ENCODE measurements at places on chromosomes 2 and 18.

DNA sequence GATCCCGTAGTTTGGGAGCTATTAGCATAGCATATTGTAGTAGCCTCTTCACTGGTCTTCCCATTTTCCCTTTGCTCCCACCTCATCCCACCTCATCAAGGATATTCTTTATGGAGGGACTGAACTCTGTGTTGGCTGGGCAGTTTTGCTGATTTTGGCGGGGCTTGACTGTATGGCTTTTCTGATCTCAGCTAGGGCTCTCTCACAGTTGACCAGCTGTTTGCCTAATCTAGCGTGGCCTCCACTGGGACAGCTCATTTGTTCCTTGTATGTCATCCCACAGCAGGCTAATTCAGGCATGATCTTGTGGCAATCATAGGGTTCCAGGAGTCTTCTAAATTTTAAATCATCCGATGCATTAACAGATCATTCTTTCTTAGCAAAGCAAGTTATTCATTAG lies 30.2 kb upstream of the MTX2 start:
- no peak for DNase-seq

GRCh38 chr2:58032016-58032763 lies 14.4 kb upstream of the VRK2 start:
- no peak for DNase-seq

DNA sequence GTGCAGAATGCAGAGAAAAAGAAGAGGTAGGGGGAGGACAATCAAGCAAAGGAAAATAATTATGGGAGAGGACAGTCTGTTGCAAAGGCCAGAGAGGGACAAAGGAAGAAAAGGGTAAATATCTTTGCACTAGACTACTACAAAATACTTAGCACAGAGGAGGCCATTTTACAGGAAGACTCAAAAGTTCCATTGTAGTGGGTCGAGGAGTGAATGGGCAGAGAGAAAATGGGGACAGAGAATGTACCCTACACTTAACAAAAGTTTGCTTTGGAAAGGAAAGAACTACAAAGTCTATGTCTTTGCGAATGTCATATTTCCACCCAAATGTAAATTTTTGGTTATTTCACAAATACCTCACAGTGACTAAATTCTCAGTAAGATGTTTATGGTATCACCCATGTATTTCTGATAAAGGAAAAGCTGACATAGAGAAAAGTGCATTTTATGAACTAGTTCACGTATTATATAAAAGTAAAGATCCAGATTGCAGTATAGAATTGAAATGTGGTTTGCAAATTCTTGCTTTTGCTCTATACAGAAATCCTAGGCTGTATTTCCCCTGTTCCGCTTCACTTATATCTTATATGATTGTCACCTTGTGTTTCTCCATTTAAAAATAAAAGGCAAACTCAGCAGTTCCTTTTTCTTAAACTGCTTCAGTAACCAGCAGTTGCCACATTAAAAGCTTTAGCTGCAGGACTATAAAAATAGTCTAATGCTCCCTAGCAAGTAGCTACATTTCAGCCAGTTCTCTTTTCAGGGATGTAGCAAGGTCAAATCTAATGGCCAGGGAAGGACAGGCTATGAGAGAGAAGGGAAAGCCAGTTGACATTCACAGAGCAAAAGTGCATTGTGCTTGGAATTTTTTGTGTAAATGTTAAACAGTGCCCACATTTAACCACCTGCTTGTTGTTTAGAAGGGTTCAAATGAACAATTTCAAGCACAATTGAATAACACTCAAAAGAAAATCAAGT lies 79.7 kb upstream of the CYTIP start:
- no peak for DNase-seq

- DNase-seq: no peak
Observed at GRCh38 chr2:36618381-36618780, 20.4 kb upstream of the FEZ2 start.

DNA sequence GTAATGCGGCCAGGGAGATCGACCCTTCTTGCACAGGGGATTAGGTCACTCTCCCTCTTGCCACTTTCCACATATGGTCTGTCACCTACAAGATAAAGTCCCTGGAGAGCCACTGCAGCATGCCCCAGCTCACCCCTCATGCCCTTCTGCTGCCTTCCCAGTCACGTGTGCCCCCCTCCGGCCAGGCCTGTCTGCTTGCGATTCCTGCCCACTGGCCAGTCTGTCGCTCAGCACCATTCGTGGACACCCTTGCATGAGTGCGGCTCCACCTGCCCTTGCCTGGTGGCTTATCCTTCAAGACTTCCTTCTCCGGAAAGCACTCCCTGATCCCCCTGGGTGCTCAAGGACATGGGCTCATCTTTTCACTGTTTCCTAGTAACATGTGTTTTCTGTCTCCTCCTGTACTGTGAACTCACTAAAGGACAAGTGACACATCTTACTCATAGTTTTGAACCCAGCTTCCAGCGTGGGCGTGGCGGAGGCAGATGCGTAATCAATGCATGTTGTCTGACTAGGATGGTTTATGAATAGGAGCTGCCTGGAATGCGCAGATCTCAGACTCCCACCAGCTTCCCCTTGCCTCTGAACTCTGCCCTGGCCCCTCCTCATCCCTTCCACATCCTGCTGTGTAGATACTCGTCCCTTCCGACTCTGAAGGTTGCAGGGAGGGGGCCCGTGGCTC lies 7.8 kb upstream of the NT5DC4 start:
- DNase-seq: no peak

- DNase-seq: no peak
Observed at GRCh38 chr18:66582211-66582610, 21.7 kb downstream of the CDH19 start.

DNA sequence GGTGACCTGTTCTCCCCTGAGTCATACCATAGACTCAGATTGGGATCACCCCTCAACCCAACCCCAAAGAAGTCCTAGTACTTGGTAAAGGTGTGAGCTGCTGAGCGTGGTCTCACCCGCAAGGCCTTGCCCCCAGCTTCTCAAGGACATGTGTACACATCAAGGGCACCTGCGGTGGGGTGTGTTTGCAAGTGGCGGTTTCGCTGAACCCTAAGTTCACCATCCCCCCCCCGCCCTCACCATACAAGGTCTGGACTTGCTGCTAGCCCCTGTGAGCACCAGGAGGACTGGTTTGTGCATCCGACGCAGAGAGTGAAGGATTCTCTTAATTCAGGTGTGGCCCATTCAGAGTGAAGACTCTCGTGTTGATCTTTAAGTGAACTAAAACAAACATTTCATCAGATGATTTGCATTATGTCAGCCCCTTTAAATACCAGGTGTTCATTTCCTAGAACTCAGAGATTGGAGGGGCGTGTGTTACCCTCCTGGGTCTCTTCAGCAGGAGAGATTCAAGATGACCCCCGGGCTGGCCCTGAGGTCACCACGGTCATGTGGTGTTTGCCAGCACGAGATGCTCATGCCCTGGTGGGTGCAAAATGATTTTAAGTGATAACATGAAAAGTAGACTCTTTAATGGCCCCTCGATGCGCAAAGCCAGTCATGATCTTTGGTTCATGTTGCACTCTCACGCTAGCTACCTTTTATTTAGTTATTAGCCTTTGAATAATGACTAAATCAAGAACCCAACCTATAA lies 27.8 kb downstream of the MTERF4 start:
- DNase-seq: no peak

DNA sequence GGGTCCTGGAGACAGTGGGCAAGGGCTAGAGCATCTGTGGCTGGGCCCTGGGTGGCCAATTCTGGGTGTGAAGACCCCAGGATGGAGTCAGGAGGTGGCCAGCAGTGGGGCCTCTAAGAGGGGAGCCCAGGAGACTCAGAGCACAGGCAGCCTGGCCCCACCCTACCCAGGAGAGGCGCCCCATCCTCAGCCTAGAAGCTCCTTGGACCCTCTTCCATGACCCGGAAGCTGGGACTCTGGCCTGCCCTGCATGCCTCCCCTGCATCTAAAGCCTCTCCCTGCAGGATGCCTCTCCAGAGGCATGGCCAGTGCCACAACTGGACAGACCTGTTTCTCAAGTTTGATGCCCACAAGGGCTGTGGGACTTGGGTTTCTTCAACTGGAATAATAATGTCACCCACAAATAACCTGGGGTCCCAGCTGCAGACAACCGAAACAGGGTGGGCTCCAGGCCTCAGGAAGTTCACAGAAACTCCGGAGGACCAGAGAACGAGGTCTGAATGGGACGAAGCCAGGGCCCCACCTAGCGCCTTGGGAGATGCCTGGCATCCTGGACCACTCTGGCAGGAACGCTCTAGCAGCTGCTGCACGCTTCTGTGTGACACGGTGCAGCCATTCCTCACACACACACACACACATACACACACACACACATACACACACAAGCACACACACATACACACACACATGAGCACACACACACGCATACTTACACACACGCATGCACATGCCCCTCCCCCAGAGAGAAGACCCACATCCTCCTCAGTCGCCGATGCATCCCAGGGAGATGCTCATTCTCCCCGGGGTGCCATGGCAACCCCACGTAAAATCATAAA lies 16.4 kb downstream of the KCNIP3 start:
- no peak for DNase-seq

GRCh38 chr2:239278941-239279365 lies 121.9 kb downstream of the HDAC4 start:
- no peak for DNase-seq

- no peak for DNase-seq
Observed at GRCh38 chr2:106843001-106843909, 42.7 kb downstream of the ST6GAL2 start.

DNA sequence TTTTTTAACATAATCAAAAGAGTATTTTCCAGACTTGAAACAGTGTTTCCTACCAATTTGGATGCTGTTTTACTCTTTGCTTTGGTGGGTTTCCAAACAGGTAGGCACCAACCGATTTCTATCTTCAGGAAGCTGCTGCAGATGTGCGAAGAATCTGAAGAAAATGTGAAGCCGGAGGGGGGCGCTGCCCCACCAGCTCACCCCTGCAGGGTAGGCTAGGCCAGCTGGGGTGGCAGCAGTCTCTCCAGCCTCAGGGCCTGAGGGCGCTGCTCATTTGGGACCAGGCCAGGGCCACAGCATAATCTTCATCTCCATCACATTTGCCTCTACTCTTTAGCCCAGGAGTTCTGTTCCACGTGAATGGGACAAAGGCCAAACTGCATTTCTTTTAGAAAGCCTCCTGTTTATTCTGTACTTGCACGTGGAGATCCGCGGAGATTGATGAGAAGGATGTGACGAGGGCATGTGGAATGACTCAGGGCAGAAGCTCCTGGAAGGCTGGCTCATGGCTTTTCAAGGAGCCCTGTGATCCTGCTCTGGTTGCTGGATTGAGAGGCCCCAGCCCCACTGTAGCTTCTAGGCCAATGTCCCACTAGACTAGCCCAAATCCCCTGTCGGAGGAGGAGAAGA lies 84.2 kb upstream of the FAM136A start:
- no peak for DNase-seq

- no peak for DNase-seq
Observed at GRCh38 chr2:207594264-207594663, 30.9 kb downstream of the METTL21A start.

DNA sequence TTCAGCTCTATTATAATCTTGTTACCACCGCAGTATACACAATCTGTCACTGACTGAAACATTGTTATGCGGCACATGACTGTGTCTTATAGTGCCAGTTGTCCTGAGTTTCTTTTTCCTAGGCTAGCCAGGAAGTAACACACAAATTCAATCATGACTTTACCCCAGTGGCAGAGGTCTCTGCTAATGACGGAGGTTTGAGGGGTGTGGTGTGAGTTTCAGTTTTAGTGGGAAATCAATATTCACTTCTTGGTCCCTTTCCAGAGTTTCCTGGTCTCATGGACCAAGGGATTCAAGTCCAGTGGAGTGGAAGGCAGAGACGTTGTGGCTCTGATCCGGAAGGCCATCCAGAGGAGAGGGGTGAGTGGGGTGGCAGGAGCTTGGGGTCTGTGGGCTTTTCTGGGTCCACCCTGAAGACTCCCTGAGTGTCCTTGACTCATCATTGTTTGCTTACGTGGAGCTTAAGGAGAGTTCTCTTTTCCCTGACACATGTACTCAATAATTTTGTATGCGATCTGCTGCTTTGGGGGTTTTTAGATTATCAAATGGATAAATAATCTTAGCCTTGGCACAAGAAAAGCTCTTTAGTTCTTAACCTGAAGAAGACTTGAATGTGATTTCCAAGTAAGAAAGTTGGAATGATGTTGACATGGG lies 39.2 kb downstream of the HK2 start:
- no peak for DNase-seq

GRCh38 chr2:241958818-241959545 lies 89.5 kb downstream of the RTP5 start:
- DNase-seq: no peak

- DNase-seq: no peak
Observed at GRCh38 chr2:205657579-205657978, 24.7 kb upstream of the NRP2 start.

DNA sequence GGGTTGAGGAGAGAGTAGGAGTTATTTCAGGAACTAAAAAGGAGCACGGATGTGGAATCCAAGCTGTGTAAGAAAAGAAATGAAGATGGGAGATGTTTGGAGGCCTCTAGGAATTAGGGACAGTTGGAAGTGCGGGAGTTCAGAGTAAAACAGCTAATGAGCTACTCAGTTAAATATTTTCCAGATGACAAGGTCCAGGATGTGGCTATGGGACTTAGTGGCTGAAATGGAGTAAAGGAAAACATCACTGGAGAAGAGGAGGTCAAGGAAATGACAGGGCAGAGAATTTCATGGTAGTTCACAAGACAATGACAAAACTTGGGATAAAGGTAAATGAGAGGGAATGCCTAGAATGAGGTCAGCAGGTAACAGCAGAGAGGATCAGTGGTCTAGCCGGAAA lies 13.0 kb downstream of the GPR155 start:
- DNase-seq: no peak

- DNase-seq: no peak
Observed at GRCh38 chr2:208657468-208657867, 250.9 kb downstream of the PTH2R start.

DNA sequence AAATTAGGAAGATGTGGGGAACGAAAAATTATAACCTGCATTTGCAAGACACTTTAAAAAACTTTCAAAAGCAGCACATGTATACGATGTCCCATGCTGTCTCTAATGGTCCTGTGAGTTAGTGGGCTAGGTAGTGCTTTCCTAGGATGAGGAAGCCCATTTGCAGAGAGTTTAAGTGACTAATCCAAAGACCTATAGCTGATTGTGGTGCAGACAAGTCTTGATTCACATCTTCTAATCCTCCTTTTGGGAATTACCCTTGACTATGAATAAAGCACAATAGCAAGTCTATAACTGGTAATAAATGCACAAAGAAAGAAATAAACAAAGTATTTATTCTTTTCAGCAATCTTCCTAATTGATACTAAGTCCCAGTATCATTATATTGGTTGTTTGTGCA lies 234.6 kb upstream of the FANCL start:
- DNase-seq: no peak

- no peak for DNase-seq
Observed at GRCh38 chr2:38095079-38095995, 19.4 kb upstream of the CYP1B1 start.

GRCh38 chr2:216498070-216498378 lies 620 bp upstream of the RPL37A start:
- DNase-seq: no peak

- no peak for DNase-seq
Observed at GRCh38 chr18:27595113-27595838, 410.2 kb upstream of the CHST9 start.

DNA sequence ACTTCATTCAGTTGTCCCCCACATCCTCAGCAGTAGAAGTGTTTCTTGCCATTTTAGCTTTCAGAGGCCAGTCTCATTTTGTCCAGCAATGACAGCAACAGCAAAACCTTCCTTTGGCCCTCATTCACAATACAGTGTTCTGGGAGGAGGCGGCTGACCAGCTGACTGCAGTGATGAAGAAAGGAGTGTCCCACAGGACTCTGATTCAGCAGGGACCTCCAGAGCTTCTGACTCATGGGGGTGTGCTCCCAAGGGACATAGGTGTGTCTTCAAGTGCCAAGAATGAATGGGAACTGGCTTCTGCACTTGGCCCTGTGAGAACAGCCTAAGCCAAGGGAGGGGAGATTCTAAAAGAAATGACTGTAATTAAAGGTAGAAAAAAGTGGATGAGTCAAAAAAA lies 147.0 kb upstream of the PELI1 start:
- no peak for DNase-seq

Measured in stimulated activated CD8-positive, alpha-beta memory T cell treated with anti-CD3 and anti-CD28 coated beads, Interleukin-4, amount 100 ng/mL, for 24 hours (primary cell).